ENCODE measurements at places on chromosomes 4 and X. TPM values are rescaled to one million over a fixed set of nuclear protein-coding genes. Genes with fewer than 3 reads are reported as not detected.

- no peak for DNase-seq
Observed at GRCh38 chr4:77430847-77431246, 174.8 kb upstream of the CXCL13 start.

The DDX3X gene
- total RNA-seq: 208 TPM

DNA sequence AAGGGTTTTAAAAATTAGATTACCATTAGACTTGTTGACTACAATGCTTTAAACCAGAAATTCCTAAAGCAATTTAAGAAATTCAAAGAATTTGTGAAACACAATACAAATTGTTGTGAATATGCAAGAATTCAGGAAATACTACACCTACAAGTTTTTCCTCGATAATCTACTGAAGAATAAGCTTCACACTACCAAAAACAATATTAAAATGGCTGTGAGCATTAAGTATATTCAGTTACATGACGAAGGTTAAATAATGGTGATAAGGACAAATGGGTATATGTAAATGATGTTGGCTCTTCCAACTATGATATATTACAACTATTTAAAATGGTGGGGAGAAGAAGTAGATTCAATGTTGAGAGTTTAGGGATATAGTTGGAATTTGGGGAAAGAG is 111.1 kb upstream of the HTR2C start:
- DNase-seq: no peak

DNA sequence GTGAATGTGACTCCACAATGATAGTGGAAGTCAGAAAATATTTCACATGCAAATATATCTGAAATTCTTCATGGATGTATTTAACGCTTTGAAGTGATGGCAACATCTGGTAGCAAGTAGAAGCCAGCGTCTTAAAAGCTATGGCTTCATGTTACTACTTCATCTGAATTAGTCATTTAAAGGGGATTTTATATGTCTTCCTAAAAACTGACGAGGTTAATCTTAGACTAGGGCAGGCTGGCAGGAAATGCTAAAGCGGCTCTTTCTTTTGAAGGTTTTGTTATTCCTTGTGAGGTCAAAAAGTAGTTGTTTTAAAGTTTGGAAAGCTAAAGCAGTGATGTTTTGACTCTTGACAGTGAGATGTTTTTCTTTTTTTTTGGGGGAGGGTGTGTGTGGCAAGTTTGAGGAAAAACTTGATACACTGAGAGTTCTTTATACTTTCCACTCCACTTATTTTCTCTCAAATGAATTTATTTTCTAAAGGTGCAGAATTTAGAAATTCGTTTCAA is 22.6 kb downstream of the PLS3 start:
- DNase-seq: no peak

All from frontal cortex (tissue), 4 donors.